ENCODE measurements at places on chromosomes 12 and 14.

- DNase-seq = no peak
Measured at GRCh38 chr12:65540140-65540539, 261.7 kb downstream of the MSRB3 start.

GRCh38 chr14:46091819-46092218, 559.8 kb downstream of the RPL10L start:
- DNase-seq = no peak

GRCh38 chr14:75518625-75519024, 3.6 kb upstream of the BATF start:
- no peak for DNase-seq

DNA sequence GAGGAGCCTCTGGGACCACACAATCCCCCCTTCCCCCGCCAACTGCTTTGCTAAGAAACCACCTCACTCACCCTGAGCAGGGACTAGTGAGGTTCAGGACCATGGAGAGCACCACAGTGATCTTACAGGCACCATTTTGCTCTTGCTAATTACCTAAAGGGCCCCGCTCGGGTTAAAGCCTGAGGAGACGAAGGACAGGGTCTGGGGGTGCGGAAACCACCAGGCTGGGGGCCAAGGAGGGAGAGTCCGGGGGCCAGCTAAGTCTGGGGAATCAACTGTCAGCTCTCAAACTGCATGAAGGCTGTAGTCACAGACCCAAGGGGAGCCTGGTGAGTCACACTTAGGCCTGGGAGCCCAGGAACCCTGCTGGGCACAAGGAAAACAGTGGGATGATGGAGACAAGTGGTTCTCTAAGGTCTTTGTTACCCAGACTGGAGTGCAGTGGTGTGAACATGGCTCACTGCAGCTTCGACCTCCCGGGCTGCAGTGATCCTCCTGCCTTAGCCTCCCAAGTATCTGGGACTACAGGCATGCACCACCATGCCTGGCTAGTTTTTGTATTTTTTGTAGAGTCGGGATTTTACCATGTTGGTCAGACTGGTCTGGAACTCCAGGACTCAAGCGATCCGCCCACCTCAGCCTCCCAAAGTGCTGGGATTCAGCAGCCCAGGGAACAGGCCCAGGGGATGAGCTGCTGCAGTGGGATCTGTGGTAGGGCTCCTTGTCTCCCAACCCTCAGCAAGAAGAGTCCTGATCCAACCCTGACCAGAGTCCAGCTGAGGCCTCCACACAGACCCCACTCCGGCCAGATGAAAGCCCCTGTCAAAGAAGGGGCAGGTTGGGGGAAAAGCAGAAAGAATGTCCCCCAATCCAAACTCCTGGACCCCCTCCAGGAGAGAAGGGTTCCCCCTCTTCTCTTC, 98.8 kb downstream of the CALM1 start:
- DNase-seq = no peak

DNA sequence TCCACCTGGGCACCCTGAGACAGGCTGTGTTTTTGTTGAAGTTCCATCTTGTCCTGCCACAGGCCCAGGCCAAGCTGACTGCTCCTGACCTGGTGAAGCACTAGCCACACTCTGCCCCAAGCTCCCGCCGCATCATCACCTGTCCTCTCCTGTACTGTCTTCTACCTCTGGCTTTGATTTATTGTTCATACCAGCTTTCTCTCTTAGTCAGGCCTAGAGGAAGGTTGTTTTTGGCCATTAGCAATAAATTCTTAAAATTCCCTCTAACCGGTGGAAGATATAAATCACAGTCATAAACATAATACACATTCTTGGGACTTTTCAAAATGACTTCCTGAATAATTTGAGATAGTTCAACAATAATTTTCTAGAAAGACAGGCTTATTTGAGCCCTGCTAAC, 169.4 kb downstream of the DAD1 start:
- no peak for DNase-seq

GRCh38 chr14:104576970-104577332, 2.6 kb upstream of the C14orf180 start:
- no peak for DNase-seq

GRCh38 chr12:107510211-107510610, 175.4 kb upstream of the PWP1 start:
- peak; percentile 9 for DNase-seq

- no peak for DNase-seq
Measured at GRCh38 chr12:86137936-86138335, 118.3 kb downstream of the MGAT4C start.

DNA sequence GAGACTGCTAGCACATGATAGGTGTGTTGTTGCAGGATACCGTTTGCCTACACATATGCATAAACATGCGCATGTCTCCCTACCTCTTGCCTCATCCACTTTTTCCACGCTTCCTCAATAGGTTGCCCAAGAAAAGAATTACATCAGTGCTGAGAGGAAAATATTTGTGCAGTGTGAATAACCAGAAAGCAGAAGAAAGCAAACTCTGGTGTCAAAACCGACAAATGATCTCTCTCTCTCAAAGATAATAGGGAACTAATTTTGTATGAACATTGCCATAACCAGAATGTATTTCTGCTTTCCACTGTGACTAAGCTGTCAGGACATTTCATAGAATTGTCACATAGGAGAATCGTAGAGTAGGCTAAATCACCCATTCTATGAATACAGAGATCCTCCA, 1.3 kb downstream of the CLEC7A start:
- DNase-seq = no peak

DNA sequence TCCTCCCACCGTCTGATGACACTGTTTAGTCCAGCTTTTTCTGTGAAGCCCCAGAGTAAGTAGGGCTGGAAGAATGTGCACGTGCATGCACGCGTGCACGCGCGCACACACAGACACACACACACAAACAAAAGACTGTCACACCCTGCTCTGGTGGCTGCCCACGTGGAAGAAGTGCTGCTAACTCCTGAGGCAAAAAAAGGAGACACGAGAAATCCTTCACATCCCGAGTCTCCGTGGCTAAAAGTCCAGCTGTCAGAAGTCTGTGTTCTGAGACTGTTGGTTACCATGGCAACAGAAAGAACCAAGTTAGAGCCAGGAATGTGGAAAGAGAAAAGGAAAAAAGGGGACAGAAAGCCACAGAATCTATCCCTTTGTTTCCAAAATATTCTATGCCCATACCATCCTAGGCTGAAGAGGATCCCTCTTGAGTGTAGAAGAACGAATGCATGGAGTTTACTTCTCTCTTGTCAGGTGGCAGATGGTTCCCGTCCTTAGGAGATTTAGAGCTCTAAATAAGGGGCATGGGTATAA, 1.6 kb upstream of the C12orf71 start:
- DNase-seq = no peak

DNA sequence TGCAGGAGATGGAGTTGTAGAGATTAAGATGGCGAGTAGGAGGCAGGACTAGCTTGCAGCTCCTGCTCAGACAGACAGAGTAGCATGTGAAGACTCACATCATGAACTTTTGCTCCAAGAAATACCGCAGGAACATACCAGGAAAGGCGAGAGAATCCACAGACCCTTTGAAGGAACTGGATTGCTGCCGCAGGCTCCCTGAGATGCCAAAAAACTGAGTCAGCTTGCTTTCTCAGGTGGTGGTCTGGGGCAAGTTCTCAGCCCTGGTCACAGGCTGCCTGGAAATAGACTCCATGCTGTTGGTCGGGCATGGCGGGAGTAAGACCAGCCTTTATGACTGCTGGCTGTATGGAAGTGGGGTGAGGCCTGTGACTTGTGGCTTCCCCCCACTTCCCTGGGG, 163.6 kb upstream of the NAV3 start:
- DNase-seq = no peak

- DNase-seq = no peak
Measured at GRCh38 chr12:111330800-111331752, 37.8 kb downstream of the PHETA1 start.

DNA sequence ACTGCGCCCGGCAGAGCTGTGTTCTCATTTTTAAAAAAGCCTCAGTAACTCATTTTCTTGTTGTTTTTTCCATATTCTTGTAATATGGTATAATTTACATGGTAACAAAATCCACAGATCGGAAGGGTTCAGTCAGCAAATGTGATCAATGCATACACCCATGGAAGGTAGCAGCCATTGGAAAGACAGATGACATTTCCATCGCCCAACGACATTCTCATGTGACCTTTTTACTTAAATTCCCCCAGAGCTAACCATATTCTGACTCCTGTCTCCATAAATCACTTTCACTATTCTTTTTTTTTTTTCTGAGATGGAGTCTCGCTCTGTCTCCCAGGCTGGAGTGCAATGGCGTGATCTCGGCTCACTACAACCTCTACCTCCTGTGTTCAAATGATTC, 4.9 kb downstream of the PEBP1 start:
- DNase-seq = no peak

GRCh38 chr12:75196865-75197264, 12.8 kb downstream of the KCNC2 start:
- no peak for DNase-seq

- no peak for DNase-seq
Measured at GRCh38 chr14:41397926-41398325, 208.8 kb upstream of the LRFN5 start.

DNA sequence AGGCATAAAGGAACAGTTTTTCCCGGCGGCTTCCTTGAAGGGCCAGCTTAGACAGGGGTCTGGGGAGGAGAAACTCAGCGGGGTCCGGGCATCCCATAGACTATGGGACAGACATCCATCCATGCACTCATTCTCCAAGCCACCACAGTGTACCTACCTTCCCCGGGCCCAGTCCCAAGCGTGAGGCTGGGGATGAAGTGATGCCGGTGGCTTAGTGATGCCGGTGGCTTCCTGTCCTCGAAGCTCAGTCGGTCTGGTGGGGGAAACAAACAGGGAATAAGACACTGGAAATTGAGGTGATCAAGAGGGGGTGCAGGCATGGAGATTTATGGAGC, 421 bp downstream of the RTL1 start:
- DNase-seq = no peak

- peak; percentile 79 for DNase-seq
Measured at GRCh38 chr12:46267575-46267824, 1.3 kb downstream of the SLC38A1 start.

DNA sequence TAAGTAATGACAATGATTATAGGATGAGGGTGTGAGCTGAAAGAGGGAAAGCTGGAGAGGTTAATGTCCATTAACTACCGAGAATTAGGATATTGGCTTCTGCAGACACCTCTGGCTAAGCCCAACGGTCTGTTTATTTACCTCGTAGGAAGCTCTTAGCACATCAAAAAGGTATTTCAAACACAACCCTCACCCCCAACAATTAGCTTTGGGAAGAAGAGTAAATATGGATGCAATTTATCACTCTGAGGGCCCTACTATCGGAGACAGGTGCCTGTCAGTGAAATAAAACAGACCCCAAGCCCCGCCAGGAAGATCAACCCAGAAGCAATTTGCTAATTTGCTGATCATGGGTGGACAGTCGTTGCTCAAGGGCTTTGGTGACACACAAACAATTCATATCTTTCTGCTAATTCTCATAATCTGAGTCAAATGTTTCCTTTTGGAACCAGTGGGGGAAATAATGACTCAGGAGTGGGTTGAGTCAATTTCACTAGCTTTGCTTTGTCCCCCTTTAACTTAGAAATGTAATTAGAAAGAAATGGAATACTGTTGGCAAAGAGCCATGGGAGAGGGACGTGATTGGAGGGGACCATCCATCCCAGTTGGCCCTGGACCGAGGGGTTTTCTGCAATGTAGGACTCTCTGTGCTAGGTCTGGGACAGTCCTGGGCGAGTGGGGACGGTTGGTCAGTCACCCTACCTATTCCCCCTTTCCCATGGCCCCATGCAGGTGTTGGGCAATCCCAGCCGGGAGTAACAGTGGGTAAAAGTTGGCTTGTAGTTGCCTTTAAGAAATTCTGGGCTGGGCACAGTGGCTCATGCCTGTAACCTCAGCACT, 99.1 kb upstream of the MED13L start:
- peak; percentile 19 for DNase-seq

- DNase-seq = no peak
Measured at GRCh38 chr14:102603293-102603907, 11.0 kb downstream of the RCOR1 start.

- DNase-seq = no peak
Measured at GRCh38 chr14:47261350-47261749, 414.1 kb downstream of the MDGA2 start.

- DNase-seq = no peak
Measured at GRCh38 chr14:40581264-40581663, 1025.4 kb upstream of the LRFN5 start.

- DNase-seq = no peak
Measured at GRCh38 chr14:43399289-43399688, 1107.8 kb downstream of the FSCB start.

DNA sequence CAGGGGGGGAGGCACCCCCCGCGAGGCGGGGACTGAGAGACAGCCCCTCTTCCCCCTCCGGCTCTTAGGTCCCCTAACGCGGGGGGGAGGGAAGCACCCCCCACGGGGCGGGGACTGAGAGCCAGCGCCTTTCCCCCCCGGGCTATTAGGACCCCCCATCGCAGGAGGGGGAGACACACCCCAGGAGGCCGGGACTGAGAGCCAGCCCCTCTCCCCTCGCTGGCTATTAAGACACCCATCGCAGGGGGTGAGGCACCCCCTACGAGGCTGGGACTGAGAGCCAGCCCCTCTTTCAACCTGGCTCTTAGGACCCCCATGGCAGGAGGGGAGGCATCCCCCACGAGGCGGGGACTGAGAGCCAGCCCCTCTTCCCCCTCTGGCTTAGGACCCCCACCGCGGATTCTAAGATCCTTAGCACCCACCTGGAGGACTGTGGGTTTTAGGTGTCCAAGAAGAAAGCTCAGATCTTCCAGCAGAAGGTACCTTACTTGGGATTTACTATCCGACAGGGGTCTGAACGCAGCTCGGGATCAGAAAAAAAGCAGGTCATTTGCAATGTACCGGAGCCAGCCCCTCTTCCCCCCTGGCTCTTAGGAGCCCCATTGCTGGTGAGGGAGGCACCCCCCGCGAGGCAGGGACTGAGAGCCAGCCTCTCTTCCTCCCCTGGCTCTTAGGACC, 197.8 kb upstream of the PZP start:
- DNase-seq = no peak

GRCh38 chr12:72111706-72112105, 160.5 kb upstream of the TRHDE start:
- no peak for DNase-seq

DNA sequence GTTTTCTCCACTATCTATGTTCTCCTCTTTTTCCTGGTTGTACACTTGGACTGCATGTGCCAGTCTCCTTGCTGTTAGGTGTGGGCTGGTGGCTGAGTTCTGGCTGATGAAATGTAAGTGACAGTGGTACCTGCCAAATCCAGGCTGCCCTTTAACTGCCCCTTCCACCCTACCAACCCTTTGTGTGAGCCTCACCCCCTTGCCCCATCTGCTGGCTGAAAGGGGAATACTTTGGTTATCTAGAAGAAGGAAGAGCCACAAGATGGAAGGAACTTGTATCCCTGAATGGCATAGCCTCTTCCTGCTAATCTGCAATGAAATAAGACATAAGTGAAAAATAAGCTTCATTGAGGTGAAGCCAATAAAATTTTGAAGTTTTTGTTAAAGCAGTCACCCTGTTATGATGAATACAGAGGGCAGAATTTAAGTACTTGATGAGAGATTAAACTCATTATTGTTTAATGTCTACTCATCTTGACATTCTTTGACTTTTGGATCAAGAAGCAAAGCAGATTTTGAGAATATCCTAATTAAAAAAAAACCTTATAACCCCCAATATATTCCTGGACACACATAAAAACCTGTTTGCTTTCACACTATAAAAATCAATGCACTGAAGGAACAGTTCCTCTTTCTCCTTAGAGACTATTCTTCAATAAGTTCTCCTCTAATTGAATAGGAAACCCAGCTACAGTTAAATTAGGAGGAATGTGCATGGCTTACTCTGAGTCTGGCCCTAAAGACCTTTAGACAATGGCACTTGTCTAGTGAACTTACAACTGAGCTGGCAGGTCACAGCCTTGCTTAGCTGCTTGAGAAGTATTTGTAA, 262.6 kb upstream of the BTG1 start:
- peak; percentile 2 for DNase-seq
